ENCODE measurements at places on chromosomes 7 and 10.
A peak's percentile ranks its signal among the peaks of the same experiment; 100 is the strongest.

GRCh38 chr7:13457790-13458189 lies 531.7 kb downstream of the ETV1 start:
- DNase-seq, result no peak

DNA sequence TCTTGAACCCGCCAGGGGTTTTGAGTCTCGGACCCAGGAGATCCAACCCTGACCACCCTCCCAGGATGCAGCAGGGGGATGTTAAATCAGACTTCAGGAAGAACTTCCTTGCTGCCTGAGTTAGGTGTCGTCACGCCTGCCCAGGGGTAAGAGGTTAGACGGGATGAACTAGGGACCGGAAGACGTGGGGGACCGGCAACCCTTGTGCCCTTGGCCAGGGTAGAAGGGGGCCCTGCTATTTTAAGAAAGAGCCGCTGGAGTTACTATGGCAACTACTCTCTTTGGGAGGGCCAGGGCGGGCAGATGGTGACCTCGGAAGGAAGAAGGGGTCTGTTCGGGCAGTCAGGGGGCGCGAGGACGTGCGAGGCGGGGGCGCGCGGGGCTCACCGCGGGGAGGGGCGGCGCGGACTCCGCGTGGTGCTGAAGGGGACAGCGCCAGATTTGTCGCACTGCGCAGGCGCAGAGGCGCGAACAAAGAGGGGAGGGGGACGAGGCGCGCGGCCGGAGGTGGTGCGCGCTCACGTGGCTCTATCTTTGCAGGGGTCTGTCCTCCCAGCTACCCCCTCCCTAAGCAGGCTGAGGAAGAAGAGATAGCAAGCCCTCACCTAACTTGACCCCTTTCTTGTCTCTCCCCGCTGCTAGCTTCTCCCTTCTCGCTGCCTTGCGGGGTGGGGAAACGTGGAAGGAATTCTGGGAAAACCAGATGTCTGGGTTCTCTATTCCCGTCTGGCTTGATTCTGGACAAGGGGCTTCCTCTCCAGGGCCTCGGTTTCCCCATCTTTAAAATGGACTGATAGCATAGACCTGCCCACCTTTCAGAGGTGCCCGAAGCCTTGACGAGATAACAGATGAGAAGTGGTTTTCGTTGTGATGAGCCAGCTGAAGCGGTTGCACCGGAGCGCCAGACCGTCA lies 940 bp upstream of the PSD start:
- DNase-seq, result peak; percentile 88

DNA sequence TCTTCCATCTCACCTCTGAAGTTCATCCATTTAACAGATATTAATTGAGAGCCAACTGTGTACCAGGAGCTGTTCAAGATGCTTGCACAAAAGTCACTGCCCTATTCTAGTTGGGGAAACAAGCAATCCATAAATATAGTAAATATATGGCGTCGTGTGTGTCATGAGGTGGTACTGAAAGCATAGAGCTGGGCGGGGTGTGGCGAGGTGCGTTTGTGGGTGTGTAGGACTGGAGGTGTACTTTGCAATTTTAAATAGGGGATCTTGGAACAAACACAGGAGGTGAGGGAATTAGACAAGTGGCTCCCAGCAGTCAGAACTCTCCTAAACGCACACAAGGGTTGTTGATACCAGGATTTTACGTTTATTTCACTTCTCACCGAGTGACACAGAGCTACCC lies 490 bp upstream of the ZNF239 start:
- no peak for DNase-seq

DNA sequence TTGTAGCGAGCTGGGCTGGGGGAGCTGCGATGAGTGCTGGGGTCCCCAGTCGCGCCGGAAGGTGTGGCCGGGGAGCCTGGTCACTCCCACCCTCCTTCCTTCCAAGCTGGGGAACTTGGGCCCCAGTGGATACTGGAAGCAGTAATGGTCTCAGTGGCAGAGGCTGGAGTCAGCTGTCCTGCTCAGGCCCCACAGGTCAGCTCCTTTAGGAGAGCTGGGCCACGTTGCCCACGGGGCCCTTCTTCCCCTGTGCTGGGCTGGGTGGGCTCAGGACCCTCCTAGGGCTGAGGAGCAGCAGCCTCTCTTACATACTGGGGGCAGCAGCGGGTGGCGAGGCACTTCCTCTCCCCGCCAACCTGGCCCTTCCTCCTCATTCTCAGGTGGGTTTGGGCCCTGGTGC lies 200.6 kb upstream of the MKI67 start:
- no peak for DNase-seq

GRCh38 chr10:21534280-21534586 lies 201 bp downstream of the MLLT10 start:
- no peak for DNase-seq

DNA sequence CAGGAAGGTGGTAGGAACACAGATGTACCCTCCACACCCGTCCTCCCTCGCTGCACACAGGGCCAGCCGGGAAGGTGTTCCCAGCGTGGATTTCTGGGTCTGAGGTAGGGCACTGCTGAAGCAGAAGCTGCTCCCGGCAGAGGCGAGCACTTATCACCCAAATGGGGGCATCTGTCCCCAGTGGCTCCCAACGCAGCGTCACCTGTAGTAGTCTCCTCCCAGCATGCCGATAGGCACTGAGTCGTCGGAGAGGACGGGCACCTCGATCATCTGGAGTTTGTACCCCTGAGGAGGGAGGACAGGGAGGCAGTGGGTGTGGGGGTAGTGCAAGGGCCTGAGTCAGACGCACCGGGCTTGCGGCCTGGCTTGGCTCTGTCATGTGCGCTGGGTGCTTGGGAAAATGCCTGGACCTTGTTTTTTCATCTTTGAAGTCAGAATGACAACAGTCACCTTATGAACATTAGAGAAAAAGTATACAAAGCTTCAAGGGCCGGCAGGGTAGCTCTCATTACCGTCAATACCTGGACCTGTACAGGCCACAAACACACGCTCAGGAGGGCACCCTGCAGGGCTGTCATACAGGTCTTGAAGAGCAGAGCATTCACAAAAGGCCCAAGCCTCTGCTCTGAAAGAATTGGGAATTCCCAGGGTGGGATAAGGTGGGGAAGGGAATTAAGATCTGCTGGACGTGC lies 3.1 kb upstream of the PYROXD2 start:
- no peak for DNase-seq
